CD4-positive, alpha-beta T cell treated with Interleukin-12 subunit alpha and Interleukin-12 subunit beta, for 1 hour (primary cell): ENCODE measurements at places on chromosomes 2 and 18.

GRCh38 chr2:134381141-134381540 lies 127.3 kb downstream of the MGAT5 start:
- DNase-seq: no peak

DNA sequence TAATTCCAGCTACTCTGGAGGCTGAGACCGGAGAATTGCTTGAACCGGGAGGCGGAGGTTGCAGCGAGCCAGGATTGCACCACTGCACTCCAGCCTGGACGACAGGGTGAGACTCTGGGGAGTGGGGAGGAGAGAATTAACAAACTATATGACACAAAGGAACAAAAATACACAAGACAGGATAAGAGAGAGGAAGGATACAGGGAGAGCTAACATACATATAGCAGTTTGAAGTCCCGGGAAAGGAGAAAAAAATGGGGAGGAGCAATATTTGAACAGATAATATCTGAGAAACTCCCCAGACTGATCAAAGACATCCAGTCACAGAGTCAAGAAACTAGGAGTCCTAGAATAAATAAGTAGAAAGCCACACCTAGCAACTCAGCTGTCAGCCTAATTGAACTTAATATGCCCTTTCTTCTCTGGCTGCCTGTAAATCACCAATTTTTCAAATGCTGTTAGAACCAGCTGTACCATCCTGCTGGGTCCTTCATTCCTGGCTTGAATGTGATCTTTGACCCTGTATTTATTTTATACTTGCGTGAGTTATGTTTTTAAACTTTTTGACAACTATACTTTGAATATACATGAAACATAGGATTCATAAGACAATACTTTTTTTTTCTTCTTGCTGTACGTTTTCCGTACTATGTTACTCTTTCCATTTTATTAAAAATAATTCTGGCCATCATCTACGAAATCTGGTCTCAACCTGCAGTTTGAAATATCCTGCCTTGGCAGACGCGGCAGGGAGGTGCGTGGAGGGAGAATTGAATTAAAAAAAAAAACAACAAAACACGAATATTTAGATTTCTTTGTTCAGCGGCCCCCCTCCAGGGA lies 876 bp upstream of the CYP27A1 start:
- DNase-seq: no peak

DNA sequence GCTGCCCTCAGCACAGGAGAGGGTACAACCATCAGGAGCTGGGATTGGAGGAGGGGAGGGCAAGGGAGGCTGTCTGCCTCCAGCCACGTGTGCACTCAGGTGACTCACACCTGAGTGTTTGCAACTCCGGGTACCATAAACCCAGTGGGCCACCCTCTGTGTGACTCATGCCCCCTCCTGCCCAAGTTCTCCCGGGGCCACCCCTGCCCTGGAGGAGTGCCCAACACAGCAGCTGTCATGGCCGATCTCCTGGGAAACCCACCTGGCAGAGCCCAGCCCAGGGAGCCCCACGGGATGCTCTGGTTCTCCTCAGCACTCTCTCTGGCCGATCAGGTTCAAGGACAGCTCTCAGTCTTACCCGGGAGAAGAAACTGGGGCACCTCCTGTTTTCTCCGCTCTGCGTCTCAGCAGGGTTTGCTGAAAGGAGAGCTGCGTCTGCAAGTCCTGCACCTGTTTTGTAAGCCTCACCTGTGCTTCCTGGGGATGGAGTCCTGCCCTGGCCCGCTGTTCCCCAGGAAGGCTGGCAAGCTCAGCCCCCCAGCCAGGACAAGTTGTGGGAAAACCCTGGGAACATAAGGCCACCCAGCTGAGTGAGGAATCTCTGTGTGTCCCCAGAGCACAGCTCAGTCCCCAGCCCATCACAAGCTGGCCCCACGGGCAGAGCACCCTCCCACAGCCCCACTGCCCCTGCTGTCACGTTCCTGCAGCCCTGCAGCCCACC lies 44.0 kb upstream of the UBE2F start:
- no peak for DNase-seq

DNA sequence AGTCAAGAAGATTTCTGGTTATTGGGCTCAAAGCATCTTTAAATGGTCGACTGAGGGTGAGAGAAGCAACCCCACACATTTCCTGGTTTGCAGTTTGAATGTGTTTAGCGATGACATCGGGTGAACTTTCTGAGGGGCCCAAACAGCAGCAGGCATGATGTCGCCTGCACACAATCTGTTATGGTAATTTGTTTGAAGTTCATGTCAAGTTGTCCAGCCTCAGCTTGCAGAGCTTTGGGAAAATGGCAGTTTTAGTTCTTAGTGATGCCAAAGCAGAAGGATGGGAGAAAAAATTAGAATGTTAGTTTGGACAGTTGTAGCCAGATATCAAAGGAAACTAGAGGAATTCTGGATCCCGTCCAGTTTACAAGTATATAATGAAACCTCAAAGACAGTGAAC lies 284.6 kb downstream of the MBD5 start:
- no peak for DNase-seq

DNA sequence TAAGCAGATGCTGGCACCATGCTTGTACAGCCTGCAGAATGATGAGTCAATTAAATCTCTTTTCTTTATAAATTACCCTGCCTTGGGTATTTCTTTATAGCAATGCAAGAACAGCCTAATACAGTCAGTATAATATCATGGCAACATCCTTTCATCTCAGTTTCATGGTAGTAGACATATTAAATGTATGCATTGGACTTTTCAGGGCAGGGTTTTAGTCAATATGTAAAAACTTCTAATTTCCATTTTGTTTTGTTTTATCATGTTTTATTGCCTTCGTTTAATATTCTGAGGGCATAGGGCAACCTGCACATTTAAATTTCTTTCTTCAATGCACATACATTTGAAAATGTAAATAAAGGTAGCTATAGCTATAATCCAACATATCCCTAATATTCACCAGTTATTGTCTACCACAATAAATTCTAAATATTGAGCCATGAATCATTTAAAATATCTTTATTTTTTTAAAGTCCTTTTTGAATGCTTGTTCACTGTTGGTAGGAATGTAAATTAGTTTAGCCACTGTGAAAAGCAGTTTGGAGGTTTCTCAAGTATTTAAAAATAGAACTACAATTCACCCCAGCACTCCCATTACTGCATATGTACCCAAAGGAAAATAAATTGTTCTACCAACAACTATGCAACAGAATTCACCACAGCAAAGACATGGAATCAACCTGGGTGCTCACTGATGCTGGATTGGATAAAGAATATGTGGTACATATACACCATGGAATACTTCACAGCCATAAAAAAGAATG lies 41.8 kb upstream of the GRB14 start:
- DNase-seq: no peak

- DNase-seq: peak; percentile 70
Measured at GRCh38 chr18:63963615-63964256, 6.1 kb upstream of the SERPINB8 start.

DNA sequence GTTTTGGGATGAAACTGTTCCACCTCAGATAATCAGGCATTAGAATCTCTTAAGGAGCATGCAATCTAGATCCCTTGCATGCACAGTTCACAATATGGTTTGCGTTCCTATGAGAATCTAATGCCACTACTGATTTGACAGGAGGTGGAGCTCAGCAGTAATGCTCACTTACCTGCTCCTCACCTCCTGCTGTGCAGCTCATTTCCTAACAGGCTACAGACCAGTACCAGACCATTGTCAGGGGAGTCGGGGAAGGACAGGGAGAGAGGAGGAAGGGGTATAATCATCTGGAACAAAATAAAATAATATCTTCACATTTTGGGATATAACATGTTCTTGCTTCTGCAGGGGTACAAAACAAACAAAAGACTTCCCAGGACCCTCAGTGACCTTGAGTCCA lies 532.0 kb upstream of the FSHR start:
- no peak for DNase-seq
